Pericardium fibroblast (primary cell): ENCODE measurements at places on chromosomes 6 and 20. TPM values are rescaled to one million over a fixed set of nuclear protein-coding genes. Genes with fewer than 3 reads are reported as not detected.

The MCHR2 gene
- total RNA-seq: not detected in 2 replicates

The TDRD6 gene
- total RNA-seq: not detected in 2 replicates

The SAMD3 gene
- 2.8 TPM in 1 of 2 replicates, not detected in the other for total RNA-seq

The BNIP5 gene
- not detected in 2 replicates for total RNA-seq

The C2 gene
- 1.2 and 9.6 TPM in 2 replicates for total RNA-seq

The SPATA25 gene
- 1.0 and 1.6 TPM in 2 replicates for total RNA-seq

The CRYBG1 gene
- total RNA-seq: 3.7 and 10.2 TPM in 2 replicates

The GMPR gene
- total RNA-seq: 3.7 and 34.8 TPM in 2 replicates

The SNAI1 gene
- total RNA-seq: 6.0 and 10.0 TPM in 2 replicates

The CAGE1 gene
- total RNA-seq: not detected in 2 replicates

The LINC00237 gene
- not detected in 2 replicates for total RNA-seq

The FITM2 gene
- 5.6 and 8.8 TPM in 2 replicates for total RNA-seq

The ATP9A gene
- 7.7 and 12.8 TPM in 2 replicates for total RNA-seq
